ENCODE measurements at places on chromosomes 1 and 21. TPM values are rescaled to one million over a fixed set of nuclear protein-coding genes. Genes with fewer than 3 reads are reported as not detected.
A peak's percentile ranks its signal among the peaks of the same experiment; 100 is the strongest.

The F5 gene
- total RNA-seq = 174 TPM

The GBP6 gene
- not detected for total RNA-seq

The UBE2U gene
- total RNA-seq = not detected

The SH2D5 gene
- total RNA-seq = 0.30 TPM

The KRTAP22-1 gene
- total RNA-seq = not detected

The STIL gene
- total RNA-seq = 0.33 TPM

DNA sequence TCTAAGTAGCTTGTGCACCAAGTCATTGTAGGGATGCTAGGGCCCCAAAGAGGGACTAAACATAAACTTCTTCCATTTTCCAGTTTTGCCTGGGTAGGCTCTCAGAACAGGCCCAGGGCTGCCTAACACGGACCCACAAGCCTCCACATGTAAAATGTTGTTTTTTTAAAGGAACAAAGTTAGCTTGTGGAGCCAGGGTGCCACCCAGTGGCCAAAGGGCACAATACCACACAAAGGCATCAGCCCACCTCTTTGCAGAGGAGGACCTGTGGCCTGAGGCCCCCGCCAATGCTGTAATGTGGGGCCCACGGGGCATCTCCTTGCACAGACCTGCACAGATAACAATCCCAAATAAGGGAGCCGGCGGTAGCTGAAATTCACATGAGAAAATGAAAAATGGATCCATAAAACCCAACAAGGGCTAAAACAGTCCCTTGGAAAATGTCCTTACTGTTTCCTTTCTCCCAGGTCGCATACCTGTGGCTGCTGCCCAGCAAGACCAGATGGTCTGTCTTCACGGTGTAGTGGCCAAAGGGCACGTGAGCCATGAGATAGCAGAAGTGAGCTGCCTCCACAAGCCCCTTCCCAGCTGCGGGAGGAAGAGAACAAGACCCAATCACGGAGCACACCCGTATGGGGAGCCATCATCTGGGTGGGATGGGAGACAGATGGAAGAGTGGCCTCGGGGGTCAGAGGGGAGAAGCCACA, 23.8 kb downstream of the SEC16B start:
- DNase-seq = no peak

GRCh38 chr1:237327061-237327460, 285.1 kb downstream of the RYR2 start:
- no peak for DNase-seq

DNA sequence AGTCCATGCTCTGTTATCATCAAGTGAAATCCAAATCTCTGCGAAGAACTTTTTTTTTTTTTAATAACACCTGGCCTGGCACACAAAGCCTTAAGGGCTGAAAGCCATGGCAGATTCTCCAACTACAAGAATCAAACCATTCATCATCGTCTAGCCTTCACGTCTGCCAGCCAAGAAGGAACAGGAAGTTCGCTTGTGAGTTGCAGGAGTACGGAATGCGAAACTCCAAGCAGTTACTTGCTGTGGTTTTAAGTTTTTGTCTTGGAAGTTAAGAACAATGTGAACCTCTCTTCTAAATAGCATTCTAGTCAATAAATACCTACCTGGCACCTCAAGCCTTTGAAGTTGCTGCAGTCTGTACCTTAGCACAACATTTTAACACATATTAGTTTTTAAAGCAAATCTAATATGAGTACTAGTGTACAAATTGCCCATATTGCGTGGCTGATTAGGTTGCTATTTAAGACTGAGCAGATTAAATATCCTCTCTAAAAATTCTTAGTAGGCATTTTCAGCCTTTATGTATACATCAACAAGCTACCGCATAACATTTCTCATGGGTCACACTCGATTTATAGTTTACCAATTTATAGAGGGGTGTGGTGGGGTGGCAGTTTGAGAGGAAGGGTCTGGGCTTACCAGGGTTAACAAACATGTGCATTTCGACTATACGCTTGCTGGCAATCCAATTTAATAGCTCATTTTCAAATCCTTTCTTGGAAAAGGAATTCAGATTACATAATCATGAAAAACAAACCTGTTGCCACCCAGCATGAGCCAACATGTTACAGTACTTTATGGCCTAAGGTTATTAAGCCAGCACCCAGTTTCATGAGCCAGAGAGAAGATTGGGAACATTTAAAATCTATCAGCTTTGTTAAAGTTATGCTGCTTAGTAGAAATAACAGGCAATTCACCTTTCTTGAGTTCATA, 22.2 kb upstream of the PTPN14 start:
- no peak for DNase-seq

- DNase-seq = no peak
These were observed 26.7 kb downstream of the BTG3 start for GRCh38 chr21:17585875-17586450.

- no peak for DNase-seq
These were observed 48.5 kb downstream of the RGS7 start for GRCh38 chr1:241308471-241308870.

DNA sequence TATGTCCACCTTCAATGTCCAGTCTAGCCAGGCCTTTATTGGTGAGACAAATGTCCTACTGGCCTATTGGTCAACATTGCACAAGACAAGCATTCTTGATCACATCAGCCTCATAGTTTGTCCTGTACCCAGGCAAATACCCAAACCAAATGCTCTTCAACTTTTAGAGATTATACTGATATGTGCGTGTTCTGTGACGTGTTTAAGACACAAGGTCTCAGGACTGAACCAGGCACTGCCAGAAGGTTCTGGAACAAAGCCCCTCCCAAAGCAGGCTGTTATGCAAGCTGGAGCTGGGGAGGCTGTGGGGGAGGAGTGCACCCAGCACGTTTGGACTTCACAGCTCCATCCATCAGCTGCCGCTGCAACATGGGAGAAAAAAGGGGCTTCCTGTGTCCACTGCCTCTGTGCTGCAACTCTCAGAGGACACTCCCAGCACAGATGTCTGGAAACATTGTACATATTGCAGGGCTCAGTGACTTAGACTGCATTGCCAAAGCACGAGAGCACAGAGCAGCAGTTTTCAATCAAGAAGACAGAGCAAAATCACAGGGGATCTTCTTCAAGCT, 45.9 kb downstream of the NID1 start:
- peak; percentile 88 for DNase-seq

DNA sequence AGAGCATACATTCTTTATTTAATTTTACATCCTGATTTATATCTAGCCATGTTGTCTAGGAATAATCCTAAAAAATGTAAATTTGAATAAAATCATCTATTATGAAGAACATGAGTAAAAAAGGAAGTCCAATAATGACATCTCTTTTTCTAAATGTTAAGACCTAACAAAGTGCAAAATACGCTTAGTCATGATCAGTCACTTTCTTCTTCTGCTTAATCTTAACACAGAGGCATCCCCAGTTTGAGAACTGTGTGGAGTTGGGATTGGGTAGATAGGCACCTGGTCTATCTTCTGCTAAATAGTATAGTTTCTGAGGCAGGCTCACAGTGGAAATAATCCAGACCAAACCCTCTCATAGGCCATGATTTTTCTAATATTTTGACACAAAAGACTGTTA, 311.7 kb upstream of the LRRC7 start:
- DNase-seq = no peak

DNA sequence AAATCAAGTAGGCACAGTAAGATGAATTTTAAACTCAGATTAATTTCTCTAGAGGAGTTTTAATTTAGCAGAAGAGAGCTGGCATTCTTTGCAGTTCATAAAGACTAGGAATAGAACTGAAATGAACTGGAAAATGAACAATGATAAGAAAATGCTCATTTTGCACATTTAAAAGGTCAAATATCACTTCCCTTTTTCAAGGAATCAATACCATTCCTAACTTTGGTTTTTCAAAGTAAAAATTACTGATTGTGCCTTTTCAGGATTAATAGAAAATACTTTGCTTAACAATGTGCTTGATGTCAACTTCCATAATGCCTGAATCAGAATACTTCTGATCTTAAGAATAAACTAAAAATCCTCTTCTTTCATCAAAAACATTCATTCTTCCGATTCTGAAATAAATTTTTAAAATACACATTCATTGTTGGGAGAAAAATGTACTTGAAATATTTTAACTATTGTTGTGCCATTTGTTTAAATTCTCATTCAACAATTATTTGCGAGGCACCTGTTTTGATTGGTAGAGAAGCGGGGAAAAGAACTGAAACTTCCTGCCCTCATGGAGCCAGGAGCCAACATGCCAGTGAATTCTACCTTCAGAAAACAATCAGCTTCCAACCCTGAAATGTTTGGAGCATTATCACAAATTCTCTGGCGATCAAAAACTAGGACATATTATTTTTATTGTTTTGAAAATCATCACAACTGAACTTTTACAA, 2.1 kb downstream of the SCAF4 start:
- DNase-seq = no peak

DNA sequence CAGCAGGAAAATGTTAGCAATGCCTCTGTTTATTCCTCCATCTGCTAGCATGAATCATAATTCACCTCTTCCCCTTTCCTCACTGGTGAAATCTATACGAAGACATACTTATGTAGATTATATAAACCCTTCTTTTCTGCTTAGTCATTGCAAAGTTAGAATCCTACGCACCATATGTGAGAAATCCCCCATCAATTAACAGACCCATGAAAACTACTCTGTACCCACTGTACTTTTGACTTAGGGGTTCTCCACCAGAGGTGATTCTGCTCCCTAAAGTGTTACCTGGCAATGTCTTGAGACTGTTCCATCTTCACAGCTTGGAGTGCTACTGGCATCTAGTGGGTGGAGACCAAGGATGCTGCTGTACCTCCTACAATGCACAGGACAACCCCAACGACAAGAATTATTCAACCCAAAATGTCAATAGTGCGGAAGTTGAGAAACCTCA, 49.6 kb upstream of the KCTD3 start:
- no peak for DNase-seq

- no peak for DNase-seq
These were observed 674 bp downstream of the BCL10 start for GRCh38 chr1:85275701-85276214.

DNA sequence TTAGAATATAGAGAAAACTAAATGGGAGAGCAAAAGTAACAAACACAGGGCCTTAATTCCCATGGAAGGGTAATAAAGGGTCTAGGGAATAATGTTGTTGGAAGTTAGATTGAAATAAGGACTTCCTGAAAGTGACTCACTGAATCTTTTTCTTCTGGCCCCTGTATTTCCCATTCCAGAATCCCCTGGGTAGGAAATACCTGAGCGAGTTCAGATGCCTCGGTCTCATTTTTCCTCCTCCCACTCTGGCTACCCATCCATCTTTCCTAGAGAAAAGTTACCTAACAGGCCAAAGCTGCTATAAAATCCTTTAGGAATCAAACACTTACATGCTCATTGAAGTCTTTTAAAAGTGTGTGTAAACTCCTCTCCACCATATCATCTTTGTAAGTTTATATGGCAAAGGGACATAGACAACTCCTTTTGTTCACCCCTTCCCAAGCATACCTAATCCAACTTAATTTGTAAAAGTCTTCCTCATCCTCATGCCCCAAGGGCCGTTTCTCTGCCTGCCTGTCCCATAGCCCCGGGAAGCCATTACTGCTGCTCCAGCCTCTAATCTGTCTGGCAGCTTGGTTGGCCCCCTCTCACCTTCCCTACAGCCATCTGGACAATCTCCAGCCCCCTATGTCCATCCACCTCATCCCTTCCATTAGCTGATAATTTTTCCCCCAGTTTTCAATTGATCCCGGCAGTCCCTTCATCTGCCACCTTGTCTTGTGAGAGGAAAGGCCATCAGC, 3.3 kb upstream of the MEF2D start:
- no peak for DNase-seq

GRCh38 chr1:93623875-93624274, 57.8 kb downstream of the BCAR3 start:
- no peak for DNase-seq

GRCh38 chr21:24617819-24618218, 989.5 kb downstream of the MRPL39 start:
- no peak for DNase-seq

DNA sequence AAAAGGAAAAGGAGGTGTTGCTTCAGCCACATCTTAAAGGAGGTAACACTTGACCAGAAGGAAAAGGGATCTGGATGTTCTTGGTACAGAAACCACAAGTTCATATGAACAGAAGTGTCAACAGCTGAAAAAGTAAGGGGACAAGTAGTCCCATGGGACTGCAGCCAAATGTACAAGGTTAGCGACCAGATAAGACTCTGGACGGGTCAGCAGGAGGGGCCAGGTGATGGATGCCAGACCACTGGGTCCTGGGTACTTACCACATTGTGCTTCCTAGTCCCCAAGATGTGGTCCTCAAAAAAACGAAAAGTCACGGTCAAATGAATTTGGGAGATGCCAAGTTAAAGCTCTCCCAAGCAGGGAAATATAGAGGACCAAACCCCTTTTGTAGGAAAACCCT, 16.6 kb upstream of the BMP8A start:
- no peak for DNase-seq

- DNase-seq = peak; percentile 73
These were observed 2.6 kb upstream of the CC2D1B start for GRCh38 chr1:52368383-52369172.

DNA sequence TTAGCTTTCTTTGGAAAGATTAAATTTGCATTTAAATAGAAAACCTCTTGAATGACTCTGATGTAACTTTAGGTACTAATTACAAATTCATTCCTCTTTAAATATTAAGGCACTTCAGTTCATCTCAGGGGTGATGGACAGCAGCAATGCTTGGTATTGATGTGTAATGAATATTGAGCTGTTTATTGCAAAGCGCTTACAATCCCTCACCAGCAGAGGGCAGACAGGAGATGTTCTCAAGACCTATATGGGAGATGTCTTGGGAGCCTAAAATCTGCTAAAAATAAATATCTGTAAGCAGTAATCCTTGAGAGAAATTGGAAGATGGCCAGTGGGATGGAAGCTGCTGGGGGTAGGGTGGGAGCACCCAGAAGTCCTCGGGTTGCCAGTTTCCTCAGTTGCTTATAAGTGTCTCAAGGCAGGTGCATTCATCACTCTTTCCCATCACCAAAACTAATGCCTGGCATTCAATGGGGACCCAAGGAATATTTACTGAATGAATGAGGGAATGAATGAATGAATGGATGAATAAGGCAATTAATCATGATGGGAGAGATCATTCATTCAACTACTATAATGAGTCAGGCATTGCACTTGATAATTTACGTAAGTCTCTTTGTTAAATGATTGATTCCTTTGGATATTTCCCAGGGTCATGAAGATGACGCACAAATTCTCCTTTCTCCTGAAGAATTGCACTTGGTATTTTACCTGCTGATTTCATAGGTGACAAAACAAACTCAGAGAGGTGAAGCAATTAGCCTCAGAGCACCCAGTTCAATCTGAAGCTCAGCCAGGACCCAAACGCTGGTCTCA, 2.3 kb downstream of the KLHDC8A start:
- peak; percentile 52 for DNase-seq

DNA sequence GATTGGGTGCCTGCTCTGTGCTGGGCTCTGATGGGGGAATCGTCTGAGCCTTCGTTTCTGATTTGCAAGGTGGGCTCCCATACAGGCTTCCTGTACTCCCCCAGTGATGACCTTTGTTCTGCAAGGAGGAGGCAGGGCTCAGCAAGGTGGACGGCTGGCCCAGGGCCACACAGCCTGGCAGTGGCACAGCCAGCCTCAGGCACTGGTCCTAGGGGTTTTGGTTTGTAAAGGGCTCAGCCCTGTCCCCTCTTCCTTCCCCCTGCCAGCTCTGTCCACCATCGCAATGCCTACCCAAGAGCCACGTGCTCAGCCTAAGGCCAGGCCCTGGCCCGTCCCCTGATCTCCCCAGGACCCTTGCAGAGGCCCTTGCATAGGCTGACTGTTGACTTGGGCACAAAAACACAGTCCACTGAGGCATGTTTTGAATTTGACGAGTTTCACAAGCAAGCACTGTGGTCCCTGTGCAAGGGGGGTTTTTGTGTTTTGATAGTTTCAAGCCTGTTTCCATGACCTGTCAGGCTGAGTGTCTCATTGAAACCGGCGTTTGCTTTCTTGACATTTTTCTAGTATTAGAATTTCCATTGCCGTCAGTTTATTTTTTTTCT, 39.5 kb upstream of the TNFRSF1B start:
- no peak for DNase-seq

GRCh38 chr1:205477759-205478247, 22.0 kb upstream of the BLACAT1 start:
- DNase-seq = no peak
